Stimulated activated CD4-positive, alpha-beta T cell treated with anti-CD3 and anti-CD28 coated beads, TNF-alpha, amount 100 ng/mL, for 24 hours (primary cell): ENCODE measurements at places on chromosomes 12 and 14.

- no peak for DNase-seq
Observed at GRCh38 chr14:74620497-74620921, 8.5 kb upstream of the LTBP2 start.

- no peak for DNase-seq
Observed at GRCh38 chr14:29637411-29637810, 290.2 kb downstream of the PRKD1 start.

DNA sequence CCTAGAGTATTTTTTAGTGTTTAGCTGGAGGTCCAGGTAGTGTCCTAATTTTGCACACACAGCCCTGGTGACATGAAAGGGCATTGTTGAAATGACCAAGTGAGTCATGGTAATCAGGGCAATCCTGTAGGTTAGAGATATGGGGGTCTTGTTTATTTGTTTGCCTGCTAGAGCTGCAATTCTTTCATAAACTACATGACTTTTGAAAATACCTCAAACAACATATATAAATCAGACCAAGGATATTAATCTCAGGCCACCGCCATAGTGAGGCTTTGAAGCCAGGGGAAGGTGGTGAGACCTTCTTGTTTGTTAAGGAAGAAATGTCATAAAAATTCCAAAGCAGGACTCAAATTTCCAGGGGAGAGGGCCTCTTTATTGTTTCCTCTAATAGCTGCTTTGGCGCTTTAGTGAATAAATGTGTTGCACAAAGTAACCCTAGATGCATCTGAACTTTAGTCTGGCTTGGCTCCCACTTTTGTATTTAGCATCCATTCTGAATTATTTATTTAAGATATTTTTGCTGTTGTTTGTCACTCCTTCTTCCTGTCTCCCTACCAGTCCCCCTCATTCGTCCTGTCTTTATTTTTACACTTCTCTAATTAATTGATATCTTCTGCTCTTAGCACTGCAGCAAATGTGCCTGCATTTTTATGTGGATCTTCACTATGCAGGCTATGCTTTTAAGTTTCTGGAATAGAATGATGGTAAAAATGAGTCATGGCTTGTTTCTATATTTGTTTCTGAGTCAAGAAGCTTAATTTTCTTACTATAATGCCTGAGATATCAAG is 430.3 kb downstream of the RAD51B start:
- no peak for DNase-seq

GRCh38 chr14:104319491-104320241 is 181.3 kb downstream of the KIF26A start:
- no peak for DNase-seq

- DNase-seq: no peak
Observed at GRCh38 chr12:124478985-124479645, 88.3 kb downstream of the NCOR2 start.

DNA sequence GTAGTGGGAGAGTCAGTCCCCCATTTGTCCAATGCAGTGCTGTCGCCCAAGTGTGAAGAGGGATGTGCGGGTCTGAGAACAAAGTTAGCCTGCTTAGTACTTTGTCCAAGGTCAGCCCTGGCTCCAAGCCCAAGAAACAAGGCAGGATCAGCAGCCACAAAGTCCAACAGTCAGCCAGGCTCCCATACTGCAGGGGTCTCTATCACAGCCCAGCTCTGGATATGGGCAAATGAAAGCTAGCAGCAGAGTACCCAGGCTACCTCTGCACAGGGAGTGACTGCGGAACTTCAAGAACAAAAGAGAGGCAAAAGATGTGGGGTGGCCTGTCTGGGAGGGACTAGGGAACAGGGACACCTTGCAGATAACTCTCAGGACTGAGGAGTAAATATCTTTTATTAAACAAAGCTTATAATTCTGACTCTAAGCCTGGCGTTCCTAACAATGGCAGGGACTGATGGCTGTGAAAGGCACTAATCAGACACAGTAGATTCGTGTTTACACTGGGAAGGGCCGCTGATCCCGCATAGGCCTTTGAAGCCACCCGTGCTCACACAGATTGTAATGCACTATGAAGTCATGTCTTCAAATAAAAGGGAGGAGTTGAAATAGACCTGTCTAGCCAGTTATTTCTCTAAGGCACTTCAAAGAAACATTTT is 91.0 kb upstream of the EEA1 start:
- DNase-seq: no peak

DNA sequence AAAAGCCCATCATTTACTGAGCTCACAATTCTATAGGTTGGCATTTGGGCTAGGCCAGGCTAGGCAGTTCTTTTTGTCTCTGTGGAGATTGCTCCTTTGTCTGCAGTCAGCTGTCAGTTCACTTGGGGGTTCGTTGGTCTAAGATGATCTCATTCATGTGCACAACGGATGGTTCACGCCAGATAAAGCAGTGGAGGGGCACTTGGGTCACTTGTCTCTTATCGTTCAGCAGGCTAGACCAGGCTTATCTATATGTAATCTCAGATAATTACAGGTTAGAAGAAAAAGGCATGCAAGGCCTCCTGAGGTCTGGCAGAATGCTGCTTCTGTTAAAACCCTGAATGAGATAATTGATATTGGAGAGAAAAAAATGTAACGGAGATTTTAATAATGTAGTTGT is 119.0 kb upstream of the ATP2B1 start:
- no peak for DNase-seq
